ENCODE measurements at places on chromosomes 6 and 20. TPM values are rescaled to one million over a fixed set of nuclear protein-coding genes. Genes with fewer than 3 reads are reported as not detected.

GRCh38 chr6:127420556-127420955 is 38.6 kb downstream of the KIAA0408 start:
- peak; percentile 91 for DNase-seq

DNA sequence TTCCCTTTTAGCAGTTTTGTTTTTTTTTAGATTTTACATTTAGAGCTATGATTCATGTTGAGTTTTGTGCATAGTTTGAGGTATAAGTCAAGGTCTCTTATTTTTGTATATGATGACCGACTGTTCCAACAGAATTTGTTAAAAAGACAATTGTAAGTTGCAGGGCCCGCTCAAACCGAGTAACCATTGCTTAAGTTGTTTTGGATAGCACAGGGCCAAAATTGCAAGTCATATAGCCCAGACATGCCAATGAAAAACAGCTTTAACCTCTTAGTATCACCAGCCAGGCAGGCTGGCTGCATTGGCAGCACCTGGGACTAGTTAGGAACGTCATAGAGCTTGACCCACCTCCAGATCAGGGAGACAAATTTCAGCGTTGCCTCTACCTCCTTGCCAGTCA is 47.3 kb downstream of the PFDN4 start:
- peak; percentile 9 for DNase-seq

DNA sequence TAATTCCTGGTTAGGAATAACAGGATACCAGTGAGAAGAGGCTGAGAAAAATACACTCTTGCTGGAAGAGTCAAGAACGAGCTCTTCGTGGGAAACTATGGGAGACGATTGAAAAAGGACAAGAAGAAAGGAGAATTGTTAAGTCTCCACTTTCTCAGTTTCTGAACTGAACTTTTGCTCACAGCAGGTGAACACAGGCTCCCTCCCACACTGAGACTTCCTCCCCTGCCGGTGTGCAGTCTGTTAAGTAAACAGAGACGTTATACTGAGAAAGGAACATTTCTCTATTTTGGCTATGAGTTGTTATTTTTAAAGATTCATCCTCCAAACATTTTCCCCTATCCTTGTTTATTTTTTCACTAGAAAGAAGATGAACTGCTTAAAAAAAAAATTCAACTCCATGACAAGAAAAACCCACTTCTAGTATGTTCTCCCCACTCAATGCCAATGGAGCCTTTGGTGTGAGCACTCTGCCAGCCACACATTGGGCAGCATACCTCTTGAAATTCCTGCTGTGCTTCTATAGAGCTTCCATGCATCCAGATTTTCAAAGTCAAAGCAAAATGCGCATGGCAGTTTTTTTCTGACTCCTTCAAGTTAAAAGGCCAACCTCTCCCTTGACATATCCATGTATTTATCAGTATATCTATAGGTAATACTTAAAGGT is 250.5 kb downstream of the ESR1 start:
- no peak for DNase-seq

DNA sequence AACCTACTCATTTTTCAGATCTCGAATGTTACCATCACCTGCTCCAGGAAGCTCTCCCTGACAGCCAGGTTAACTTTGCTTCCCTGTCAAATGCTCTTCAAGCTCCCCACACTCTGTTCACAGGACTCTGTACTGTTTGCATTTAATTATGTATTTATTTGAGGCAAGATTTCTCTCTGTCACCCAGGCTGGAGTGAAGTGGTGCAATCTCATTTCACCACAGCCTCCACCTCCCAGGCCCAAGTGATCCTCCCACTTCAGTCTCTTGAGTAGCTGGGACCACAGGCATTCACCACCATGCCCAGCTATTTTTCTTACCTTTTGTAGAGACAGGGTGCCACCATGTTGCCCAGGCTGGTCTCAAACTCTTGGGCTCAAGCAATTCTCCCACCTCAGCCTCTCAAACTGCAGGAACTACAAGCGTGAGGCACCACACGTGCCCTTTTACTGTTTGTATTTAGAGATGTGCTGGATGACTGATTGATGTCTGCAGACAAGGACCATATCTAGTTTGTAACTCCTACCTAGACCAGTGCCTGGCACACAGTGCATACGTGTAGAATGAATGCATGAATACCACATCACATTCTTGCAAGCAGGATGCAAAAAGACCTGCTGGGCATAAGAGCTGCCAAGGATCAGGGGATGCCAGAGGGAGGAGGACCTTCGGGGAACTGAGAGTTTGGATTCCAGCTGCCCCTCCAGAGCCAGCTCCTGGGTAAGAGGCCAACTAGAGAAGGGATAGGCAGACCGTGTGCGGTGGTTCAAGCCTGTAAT is 15.6 kb upstream of the CBFA2T2 start:
- DNase-seq = no peak

DNA sequence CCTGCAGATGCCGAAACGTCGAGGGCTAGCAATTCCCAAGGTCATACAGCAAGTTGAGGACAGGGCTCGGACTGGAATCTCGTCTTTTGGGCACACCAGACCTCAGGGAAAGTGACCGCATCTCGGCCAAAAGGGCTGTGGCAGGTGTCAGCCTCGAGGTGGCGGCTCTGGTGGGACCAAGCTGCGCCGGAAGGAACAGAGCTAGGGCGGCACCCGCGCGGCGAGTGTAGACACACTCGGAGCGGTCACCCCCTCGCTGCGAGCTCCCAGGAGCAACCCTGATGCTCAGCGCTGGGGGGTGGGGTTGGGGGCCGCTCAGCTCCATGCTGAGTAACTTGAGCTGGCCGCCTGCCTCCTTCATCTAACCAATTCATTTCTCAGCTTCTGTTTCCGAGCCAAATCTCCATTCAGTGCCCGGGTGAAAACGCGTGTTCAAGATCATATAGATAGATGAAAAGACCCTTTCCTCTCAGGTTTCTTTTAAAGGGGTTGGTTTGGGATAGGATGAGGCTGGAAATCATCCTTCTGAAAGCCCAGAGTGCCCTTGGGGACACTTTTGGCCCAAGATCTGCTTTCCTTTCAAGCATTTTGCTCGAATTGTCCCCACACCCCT is 2.2 kb upstream of the TUBB2B start:
- no peak for DNase-seq

DNA sequence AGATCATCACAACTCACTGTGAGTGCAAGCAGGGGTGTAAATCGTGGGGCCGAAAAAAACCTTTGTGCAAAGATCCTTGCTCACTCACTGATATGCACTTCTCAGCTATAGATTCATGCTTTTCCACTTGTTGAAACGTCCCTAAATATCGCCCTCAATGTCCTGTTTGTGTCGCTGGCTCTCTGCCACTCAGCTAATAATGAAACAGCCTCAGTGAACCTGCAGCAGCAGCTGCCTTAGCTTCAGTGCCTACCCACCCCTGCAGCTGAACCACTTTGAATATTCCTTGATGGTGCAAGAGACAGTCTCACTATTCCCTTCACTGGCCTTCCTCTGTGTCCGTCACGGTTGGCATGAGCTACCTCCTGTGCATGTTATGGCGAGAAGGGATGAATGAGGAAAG is 128.9 kb upstream of the NAA20 start:
- no peak for DNase-seq

GRCh38 chr20:50516180-50516934 is 6.2 kb downstream of the PTPN1 start:
- DNase-seq = no peak

DNA sequence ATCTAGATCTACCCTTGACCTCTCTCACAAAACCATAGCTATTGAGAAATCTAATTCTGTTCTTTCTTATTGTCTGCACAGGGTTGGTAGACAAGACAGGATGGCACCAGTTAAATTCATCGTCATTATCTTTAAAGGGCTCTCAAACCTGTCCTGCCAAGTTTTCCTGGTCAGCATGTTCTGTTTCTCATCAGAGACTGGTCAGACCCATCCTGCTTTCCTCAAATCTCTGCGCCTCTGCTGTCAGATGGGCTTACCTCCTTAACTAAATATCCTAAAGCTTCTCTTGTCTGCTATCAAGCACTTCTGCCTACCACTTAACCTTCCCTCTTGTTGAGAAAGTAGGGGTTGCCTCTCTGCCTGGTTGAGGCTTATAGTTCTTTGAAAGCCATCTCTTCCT is 125.2 kb downstream of the MYO6 start:
- DNase-seq = no peak

- no peak for DNase-seq
Measured at GRCh38 chr6:105174512-105174911, 5.3 kb downstream of the POPDC3 start.

DNA sequence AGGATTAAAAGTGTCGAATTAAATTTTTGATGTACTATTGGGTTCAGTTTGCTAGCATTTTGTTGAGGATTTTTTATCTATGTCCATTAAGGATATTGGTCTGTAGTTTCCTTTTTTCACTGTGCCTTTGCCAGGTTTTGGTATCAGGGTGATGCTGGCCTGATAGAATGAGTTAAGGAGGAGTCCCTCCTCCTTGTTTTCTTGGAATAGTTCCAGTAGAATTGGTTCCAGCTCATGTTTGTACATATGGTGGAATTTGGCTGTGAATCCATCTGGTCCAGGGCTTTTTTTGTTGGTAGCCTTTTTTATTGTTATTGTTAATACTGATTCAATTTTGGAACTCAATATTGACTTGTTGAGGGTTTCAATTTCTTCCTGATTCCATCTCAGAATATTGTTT is 141.8 kb downstream of the SIM1 start:
- DNase-seq = no peak

- peak; percentile 28 for DNase-seq
Measured at GRCh38 chr6:78611886-78612480, 255.4 kb upstream of the IRAK1BP1 start.

DNA sequence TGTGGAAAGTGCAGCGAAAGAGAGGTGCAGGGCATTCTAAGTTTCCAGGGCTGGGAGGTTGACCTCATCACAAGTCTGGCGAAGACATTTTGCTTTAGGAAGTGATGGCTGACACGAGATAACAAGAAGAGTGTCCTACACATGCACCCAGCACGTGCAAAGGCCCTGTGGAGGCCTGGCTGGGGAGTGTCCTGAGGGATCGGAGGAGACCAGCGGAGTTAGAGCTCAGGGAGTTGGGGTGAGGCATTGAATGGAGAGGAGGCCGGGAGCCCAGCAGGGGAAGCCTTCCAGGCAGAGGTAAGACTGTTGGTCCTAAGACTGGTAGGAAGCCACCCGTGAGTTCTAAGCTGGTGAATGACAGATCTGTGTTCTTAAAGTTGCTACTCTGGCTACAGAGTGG is 58.4 kb downstream of the PPP1R14C start:
- no peak for DNase-seq

- DNase-seq = peak; percentile 78
Measured at GRCh38 chr6:158488065-158488464, 71.8 kb upstream of the TMEM181 start.

The OR2B6 gene
- not detected for total RNA-seq

The MYCT1 gene
- total RNA-seq = under 0.01 TPM

The EPPIN gene
- not detected for total RNA-seq

The FAM83D gene
- total RNA-seq = 17.7 TPM

The IPCEF1 gene
- 0.32 TPM for total RNA-seq

The IMPG1 gene
- total RNA-seq = not detected

The DEFB124 gene
- not detected for total RNA-seq

The LINC00237 gene
- total RNA-seq = not detected

The RTN4IP1 gene
- 8.2 TPM for total RNA-seq

The DLK2 gene
- total RNA-seq = 0.64 TPM
